ENCODE measurements at places on chromosomes 1 and 21.

- no peak for DNase-seq
Observed at GRCh38 chr1:44270686-44271628, 57.7 kb downstream of the DMAP1 start.

DNA sequence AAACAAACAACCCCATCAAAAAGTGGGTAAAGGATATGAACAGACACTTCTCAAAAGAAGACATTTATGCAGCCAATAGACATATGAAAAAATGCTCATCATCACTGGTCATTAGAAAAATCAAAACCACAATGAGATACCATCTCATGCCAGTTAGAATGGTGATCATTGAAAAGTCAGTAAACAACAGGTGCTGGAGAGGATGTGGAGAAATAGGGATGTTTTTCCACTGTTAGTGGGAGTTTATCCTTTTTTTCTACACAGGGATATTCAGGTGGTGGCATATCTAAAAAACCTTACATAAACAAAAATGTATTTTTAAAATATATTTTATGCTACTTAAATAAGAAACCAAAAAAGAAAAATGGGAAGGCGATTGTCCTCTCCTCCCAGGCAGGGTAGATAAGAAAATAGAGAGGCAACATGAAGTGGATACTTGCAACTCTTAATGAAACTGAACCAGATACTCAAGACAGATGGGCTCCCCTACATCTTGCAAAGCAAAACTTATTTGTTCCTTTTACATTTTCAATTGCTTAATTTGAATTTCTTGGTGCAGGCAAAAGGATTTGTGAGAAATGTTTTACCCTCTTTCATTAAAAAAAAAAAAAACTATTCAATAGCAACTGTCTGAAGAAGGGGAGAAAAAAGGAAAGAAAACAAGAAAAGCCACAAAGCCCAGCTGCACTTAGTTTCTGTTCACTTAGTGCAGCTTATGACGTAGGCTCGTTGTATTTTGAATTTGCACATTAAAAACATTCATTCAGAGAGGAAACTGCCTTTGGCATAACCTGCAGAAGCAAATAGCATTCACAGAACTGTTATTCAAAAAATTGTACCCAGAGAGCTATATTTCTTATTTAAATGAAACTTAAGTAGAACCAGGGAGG, 36.9 kb upstream of the RGS1 start:
- no peak for DNase-seq

DNA sequence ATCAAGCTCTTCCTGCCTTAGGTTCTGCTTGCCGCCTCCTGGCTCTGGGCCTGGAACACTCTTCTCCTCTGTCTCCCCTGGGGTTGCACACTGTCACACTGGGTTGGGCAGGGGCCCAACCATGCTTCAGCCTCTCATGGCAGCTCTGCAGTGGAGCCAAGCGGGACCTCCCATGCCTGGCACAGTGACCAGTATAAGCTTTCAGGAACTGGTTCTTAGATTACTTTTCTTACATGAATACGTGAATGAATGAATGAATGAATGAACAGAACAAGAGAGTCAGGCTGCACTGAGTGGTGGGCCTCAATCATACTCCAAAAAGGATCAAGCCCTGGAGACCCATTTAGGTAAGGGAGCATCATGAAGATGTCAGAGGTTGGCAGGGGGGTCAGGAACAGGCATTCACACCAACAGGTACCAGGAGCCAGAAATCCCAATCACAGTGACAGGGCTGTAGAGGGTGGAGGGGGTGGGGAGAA, 30.8 kb upstream of the TMEM125 start:
- no peak for DNase-seq

DNA sequence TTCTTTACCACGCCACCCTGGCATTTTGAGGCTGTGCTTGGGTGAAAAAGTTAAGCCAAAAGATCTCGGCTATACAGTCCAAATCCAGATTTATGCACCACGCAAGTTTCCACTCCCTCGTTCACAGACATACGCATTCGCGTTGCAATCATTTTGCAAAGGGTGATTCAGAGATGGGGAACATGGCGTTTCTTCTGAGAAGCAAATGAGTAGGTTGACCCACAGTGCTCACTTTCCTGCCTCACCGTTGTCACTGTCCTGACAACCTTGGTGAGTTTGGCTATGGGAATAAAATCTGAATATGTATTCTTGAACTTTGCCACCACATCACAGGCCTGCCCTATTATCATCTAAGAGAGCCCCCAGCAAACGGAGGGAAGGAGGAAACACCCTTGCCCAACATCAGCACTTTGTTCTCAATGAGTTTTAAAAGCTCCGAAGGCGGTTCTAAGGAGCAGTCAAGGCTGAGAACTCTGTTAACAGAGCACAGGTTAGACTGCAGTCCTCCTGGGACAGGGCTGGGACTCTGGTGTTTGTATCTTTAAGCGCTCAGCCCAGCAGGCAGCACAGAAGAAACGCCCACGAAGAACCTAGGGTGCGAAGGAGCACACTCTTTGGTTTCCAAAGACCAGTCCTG, 86.4 kb downstream of the RUNX1 start:
- DNase-seq, result no peak

- DNase-seq, result no peak
Observed at GRCh38 chr1:41874903-41875411, 43.8 kb downstream of the HIVEP3 start.

- DNase-seq, result no peak
Observed at GRCh38 chr1:53608071-53608470, 130.9 kb downstream of the GLIS1 start.

- DNase-seq, result no peak
Observed at GRCh38 chr1:206121269-206121668, 4.1 kb upstream of the AVPR1B start.

DNA sequence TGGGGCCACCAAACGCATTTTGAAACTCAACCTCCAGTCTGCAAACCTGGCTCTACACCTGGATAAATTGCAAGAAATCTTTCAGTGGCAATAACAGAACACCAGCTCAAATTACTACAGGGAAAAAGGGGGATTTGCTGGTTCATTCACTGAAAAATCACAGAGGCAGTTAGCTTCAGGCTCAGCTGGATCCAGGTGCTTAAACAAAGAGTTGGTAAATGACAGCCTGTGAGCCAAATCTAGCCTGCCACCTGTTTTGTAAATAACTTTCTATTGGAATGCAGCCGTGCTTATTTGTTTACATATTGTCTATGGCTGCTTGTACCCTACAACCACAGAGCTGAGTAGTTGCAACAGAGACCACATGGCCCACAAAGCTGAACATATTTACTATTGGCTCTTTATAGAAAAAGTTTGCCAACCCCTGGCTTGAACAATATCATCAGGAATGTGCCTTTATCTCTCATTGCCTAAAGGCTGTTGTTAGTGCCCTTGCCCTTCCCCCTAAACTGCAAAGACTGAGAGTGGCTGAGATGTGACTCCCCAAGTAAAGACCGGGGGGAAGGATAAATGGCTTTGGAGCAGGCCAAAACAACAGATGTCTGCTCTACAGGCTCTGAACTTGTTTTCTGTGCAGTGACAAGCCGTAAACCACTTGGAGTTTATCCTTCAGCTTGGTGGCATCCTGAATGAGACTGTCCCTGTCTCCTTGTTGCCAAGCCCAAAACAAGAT, 21.5 kb upstream of the PTPRF start:
- no peak for DNase-seq

GRCh38 chr1:152107984-152108881, 7.0 kb downstream of the TCHH start:
- peak; percentile 54 for DNase-seq

GRCh38 chr1:44832056-44832705, 10.9 kb downstream of the PTCH2 start:
- no peak for DNase-seq

DNA sequence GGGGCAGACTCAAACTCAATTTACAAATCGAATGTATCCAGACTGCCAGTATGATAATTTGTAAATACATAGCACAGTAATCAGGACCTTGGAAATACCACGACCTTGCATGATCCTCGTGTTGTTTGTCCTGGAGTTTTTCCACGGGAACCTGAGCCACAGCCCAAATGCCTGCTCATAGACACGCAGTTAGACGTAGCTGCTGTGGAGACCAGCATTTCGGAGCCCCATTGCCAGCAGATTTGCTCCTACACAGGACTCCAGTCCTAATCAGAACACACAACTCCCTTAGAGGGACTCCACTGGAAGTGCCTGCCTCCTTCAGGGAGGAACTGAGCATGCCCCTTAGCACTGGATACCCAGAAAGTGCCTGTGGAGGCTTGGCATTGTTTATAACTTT, 163.2 kb downstream of the GALNT2 start:
- DNase-seq, result no peak
